Endodermal cell (in vitro differentiated cells): ENCODE measurements at places on chromosomes 3 and 15. TPM values are rescaled to one million over a fixed set of nuclear protein-coding genes. Genes with fewer than 3 reads are reported as not detected.

Gene IMPG2
- 0.07 to 0.21 TPM (median 0.18 TPM) in 3 replicates for total RNA-seq

Gene CYP8B1
- total RNA-seq = 0.09 TPM in 1 of 3 replicates, not detected in the others

Gene GADL1
- total RNA-seq = not detected in 2 replicates

Gene MINDY4B
- not detected in 2 replicates for total RNA-seq

DNA sequence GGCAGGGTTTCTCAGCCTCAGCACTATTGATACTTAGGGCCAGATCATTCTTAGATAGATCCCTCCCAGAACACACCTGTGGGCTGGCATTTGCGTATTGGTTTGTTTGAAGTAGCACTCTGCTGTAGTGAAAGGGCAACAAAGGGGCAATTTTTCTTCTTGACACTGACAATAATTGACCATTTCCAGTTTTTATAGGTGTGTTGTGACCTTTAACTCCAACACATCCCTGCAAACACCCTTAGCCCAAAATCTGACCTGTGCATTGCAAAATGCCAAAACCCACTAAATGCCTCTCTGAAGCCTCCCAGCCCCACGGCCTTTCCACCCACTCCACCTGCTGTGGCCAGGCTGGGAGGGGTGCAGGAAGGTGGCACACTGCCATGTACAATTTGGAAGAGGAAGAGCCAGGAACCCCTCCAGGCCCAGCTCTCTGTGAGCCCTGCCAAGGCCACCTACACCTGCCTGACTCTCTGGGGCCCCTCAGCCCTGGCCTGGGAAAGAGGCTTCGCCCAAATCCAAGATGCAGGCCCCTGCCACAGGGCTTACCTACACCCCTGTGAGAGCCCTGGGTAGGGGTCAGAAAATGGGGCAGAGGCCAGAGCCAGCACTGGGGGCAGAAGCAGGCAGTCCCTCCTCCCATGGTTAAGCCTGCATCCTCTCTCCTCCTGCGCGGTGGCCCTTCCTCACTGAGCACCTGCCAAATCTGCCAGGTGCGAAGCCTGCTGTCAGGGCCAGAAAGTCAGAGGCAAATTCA is 9.6 kb upstream of the CYP11A1 start:
- DNase-seq = no peak

- no peak for DNase-seq
These were observed 44.6 kb upstream of the LEKR1 start for GRCh38 chr3:156781310-156782230.

DNA sequence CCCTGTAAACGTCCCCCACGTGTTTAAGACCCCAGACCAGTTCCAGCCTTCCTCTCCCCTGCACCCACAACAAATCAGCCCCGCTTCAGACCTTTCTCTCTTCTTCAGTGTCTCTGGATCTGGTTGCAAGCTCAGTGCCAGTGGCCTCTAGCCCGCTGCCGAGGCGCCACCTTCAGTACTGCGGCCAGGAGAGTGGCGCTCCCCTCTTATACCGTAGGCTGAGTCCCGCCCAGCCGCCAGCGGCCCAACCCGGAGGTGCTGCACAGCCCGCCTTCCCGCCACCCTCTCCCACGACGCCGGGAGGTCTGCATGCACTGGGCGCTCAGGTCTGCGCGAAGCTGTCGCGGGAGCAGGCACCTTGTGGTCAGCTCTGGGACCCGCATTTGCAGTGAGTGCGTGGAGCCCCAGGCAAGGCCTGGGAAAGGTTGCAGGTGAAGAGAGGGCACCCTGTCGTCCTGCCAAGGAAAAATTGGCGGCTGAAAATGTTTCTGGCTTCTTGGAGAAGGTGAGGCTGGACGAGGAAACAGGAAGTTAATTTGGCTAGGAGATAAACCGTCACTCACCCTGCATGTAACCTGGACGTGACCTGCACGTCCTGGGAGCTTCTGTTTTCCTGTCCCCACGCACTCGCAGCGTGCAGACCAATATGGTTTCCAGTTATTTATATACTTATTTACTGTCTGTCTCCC is at the start of gene C2CD4B:
C2CD4B (minus strand) TSS at position 182 of the 689 bp plus-strand sequence. CDS start 301 bp downstream, outside the sequence.
- peak; percentile 90 for DNase-seq
